Left ventricle myocardium superior (tissue), 1 donor: ENCODE measurements at places on chromosomes 16 and 17. TPM values are rescaled to one million over a fixed set of nuclear protein-coding genes. Genes with fewer than 3 reads are reported as not detected.

The MYL11 gene
- total RNA-seq = not detected

The COQ9 gene
- total RNA-seq = 205 TPM

The FOXN1 gene
- total RNA-seq = not detected

DNA sequence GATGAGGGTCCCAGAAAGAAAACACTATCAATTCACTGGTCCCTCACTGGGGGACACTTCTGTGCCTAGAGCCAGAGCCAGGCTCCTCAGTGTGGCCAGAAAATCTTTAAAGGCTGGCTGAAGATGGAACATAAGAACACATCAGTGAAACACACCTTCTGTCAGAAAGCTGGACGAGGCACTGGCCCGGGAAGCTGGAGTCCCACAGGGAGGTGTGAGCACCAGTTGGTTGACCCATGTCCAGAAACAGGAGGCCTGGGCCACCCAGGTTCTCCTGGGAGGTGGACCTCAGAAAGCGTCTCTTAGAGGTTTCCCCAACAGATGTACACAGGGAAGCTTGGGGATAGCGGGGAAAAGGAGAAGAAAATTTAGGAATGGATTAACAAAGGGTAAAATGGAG is 56.2 kb upstream of the ALDH3A2 start:
- no peak for DNase-seq

DNA sequence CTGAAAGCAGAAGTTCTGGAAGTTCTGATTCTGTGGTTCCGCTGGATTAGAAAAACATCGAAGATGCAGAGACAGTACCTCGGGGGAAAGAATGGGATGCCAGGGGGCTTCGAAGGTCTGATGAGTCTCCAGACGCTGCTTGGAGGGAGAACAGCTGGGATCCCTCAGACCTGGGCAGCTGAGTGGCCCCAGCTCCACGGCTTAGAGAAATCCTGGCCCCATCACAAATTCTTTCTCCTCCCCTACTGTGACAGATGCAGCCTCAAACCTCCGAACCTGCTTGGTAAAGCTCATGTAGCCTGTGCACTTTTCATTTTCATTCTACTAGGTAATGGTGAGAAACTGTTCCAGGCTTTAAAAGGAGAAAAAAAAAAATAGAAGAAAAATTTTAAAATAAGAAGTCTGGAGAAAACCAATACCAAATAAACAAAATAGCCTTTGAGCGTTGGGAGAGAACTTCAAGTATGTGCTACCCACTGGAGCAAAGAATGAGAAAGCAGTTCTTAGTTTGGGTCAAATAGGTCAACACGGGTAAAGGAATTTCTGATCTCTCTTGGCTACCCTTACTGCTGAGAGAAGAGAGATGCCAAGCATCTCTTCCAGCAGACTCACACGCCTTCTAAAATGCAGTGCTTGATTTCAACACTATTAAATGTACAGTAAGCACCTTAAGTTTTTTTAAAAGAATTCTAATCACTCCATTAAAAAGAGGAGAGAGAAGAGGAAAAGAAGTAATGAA is 19.9 kb downstream of the MAF start:
- no peak for DNase-seq
